ENCODE measurements at places on chromosomes 7 and 10.

DNA sequence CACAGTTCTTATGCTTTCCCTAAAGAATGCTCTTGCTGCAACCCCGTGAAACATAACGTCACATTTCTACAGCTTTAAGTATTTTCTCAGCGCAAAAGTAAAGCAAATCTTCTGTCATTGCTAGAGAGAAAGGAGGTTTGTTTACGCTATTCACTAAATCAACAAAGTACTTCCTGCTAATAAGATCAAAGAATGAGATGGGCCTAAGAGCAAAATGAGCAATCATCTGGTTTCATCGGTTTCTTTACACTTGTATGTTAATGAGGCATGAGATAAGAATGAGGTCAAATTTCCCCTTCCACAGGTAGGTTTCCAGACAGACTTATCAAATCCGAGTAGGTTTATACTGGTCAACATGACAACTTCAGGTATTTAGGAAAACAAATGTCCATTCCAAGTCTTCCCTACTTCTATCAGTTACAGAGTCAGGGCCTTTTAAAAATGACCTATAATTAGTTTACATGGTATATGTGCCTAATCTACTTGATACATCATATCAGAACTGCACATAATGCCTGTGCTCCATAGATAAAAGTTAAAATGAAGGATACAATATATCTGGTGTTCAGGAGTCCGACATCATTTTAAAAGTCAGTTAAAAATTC lies 8.4 kb downstream of the USP6NL start:
- DNase-seq, result no peak

DNA sequence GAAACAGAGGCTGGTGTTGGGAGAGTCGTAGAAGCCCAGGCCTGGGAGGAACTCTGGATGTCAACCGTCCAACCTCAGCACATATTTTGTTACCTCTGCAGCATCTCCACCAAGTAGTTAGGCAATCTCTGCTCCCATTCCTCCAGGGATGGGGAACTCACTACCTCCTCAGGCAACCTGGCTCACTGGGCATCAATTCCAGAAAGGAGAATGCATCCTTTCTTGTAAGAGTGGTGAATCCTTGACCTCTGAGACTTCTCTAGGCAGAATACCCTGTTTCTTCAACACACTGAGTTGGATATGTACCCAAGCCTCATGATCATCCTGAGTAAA lies 136.7 kb upstream of the ZMIZ1 start:
- no peak for DNase-seq

DNA sequence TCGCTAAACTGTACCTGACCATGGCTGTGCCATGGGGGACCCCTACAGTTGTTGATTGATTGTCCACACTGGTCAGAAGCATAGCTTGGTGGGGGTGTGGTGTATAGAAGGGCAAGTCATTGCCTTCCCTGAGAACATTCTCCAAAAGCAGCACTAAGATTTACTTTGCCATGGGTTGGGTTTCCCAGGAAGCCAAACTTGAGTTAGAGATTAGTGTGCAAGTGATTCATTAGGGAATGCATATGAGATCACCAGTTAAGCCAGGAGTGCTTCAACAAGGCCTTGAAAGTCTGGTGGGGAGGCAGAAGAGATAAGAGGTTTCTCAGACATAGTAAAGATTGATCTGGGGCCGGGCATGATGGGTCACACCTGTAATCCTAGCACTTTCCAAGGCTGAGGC lies 21.4 kb upstream of the TPST1 start:
- DNase-seq, result no peak

DNA sequence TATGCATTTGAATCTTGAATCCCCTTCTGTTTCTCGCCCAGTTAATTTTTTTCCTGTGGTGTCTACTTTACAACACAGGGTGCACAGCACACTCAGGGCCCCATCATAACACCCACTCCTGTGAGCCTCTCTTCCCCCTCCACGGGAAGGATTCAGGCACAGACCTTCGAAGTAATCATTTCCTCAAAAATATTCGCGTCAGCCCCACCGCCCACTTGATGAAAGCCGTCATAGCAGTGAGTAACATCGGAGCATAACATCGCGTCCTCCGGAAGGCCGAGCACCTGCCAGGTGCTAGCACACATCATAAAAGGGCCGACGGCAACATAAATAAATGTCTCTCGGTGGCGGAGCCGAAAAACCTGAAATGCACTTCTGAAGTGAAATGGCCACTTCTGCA lies 201.7 kb upstream of the ADARB2 start:
- no peak for DNase-seq

GRCh38 chr7:16778476-16778875 lies 24.9 kb downstream of the TSPAN13 start:
- DNase-seq, result no peak

DNA sequence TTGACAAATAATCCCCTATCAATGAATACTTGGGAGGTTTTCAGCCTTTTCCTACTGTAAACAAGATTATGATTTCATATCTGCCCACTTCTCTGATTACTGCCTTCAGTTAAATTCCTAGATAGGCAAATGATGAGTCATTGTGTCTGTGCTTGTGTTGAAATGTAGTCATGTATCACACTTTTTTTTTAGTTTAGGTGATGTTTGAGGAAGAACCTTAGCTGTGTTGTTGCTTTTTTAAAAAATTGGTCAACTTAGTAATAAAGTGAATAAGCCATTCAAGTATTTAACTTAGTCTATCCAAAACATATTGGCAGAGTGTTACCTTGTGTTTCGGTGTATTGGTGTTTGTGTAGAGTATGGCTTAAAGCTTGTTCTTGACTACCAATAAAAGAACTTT lies 60.0 kb downstream of the WAC start:
- no peak for DNase-seq

GRCh38 chr7:26493737-26494428 lies 202.2 kb downstream of the SNX10 start:
- DNase-seq, result no peak

DNA sequence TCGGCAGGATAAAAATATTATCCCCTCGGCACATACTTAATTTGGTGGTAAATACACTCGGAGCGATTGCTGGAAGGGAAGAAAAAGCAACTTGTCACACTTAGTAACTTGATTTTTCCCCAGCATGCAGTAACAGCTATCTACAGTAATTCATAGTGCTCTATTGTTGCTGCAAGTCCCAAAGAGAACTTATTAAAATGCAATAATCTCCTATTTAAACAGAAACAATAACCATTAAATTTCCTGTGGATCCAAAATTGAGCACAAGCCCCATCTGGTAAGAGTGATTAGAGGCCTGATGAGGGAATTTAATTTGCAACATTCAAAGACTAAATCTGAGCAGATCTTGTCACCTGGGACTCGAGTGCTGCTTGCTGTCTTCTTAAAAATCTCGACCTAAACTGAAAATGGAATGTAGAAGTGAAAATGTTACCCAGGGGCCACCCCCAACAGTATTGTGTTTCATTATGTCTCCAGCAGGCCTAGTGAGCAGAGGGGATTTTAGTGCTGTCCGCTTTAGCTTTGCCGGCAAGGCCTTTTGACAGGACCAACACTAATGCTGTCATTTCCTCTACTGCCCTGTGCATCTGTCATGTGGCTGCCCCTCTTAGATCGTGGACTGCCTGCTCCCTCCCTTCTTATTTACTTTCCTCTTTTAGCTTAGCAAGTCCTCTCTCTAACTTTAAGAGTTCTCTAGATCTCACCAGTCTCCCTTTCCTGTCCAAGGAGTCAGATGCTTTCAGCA lies 639.7 kb downstream of the AUTS2 start:
- peak; percentile 66 for DNase-seq

GRCh38 chr7:82528577-82529310 lies 85.2 kb upstream of the CACNA2D1 start:
- DNase-seq, result no peak

DNA sequence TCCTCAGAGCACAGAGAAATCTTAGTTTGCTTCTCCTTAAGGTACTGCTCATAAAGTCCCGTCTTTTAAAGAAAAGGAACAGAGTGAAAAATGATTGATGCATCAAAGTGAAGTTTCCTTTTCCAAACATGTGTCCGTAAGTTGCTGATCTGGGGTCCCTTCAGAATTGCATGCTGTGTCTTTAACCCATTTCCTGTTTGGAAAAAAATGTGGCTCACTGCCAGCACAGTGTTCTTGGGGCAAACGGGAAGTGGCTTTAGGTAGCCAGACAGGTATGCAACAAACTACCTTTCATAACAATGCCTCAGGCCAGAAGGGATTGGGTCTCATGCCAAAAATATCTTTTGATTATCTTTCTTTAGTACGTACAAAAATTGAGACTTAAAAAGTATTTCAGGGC lies 50.9 kb downstream of the TFAM start:
- no peak for DNase-seq

GRCh38 chr10:123262456-123262855 lies 108.3 kb downstream of the BUB3 start:
- DNase-seq, result no peak

DNA sequence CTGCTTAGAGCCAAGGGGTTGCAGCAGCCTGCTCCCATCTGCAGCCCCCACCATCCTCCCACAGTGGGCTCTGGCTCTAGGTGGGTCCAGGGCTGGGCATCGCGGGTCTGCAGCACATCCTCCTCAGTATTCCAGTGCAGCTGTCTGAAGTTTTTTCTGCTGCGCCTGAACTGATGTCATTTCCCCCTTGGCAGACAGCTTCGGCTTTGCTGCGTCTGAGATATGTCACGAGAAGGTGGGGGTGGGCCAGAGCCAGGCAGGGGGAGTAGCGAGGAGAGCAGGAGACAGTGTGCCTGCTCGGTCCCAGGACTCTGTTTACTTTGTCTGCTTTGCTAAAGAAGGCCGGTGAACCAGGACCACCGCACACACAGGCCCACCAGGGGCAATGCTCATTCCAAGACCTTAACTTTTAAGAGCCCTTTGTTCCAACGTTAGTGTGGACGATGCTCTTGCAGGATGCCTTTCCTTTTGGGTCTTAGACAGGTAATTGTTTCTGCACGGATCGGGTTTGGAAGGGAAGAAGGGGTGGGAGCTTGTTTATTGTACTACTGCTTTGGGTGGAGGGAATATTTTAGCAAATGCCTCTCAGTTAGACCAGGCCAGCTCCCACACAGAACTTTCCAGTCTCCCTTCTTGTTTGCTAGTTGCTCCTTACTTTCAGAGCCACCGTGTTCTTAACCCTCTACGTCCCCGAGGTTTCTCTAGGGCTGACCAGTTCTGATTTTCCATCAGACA lies 32.4 kb downstream of the WBP1L start:
- no peak for DNase-seq

GRCh38 chr7:98619450-98620321 lies 2.6 kb downstream of the NPTX2 start:
- no peak for DNase-seq

GRCh38 chr7:155882596-155882995 lies 70.3 kb upstream of the SHH start:
- no peak for DNase-seq

DNA sequence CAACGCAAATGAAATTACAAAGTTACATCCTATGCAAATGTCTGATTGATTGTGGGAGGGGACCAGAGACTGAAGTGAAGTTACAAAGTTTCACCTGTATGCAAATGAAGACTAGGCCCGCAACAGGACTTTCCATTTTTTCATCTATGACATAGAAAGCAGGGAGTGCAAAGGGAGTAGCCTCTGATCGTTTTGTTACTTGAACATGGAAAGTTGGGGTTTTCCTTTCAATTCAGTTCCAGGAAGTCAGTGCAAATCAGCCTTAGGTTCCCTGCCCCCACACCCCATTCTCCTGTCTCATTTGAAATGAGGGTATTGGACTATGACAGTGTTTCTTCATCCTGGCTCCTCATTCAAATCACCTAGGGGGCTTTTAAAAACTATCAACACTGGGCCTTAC lies 96.9 kb upstream of the HABP2 start:
- no peak for DNase-seq

GRCh38 chr7:27269455-27269854 lies 26.9 kb downstream of the EVX1 start:
- DNase-seq, result no peak

DNA sequence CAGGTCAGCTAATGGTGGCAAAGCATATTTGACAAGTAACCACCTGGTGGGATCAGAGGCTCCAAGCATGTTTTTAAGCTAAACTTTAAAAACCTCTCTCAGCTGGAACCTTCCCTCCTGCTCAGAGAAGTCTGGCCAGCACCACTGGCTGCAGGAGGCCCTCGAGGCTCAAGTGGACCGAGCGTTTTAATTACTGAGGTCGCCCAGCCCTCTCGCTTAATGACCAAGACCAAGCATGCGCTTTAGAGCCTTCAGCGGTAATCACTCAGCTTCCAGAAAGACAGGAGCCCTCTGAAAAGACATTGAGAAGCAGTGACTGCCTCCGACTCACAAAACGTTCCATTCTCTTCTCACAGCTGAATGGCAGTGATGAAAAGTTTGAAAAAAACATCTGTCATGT lies 383.4 kb upstream of the ADARB2 start:
- DNase-seq, result no peak

DNA sequence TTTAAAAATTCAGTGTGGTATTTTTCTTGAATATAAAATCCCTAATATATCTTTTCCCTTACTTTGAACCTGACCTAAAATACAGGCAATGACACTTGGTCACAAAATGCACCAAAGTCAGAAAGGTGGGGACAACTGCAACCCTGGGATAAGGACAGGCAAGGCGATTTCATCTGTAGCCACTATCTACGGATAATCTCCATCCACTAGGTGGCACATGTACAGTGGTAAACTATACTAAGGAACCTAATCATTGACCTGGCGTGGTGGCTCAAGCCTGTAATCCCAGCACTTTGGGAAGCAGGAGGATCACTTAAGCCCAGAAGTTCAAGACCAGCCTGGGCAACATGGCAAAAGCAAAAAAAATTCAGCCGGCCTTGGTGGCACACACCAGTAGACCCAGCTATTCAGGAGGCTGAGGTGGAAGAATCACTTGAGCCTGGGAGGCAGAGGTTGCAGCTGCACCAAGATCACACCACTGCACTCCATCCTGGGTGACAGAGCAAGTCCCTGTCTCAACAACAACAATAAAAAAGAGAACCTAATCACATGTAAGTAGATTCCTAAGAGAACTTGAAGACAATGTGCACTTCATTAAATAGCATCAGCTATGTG lies 98.9 kb downstream of the KMT2C start:
- peak; percentile 25 for DNase-seq

- DNase-seq, result no peak
Measured at GRCh38 chr10:125775491-125776106, at the start of gene MMP21. TSS of gene MMP21 (minus strand) at chr10:125775821. CDS start at chr10:125775821, 0 bp downstream.

GRCh38 chr7:156942708-156943090 lies 6.8 kb upstream of the NOM1 start:
- DNase-seq, result no peak

DNA sequence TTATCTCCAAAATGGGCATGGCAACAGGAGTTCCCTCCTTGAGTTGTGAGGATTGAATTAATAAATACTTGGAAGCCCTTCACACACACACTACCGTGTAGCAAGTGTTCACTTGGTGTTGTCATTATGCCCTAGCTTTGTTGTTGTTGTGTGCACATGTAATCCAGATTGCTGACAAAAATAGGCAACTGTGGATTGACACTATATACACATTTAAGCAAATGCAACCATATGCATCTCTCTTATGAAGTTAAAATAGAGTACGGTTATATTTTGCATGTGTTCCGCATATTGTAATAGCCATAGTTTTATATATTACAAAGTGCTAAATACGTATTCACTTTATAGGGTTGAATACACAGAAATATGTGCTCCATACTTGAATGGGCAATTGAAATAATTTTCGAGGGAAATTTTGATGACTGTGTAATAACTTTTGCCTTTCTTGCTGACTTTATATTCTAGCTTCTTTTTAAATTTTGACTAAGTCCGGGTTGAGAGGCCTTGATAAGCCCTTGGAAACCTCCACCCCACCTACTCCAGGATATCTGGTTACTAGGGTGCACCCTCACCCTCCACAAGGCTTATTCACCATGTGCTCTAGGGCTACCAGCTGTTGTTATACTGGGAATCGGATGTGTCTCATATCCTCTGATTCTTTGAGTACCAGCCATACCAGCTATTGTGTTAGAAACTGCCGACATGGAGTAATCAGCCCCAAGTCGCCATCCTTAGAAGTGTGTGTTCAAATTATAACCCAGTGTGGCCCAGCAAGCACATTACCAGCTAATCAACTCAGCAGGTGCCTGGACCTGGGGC lies 265.0 kb downstream of the CAMK1D start:
- no peak for DNase-seq
